H1 (cell line): ENCODE measurements at places on chromosomes 11 and 22. TPM values are rescaled to one million over a fixed set of nuclear protein-coding genes. Genes with fewer than 3 reads are reported as not detected.

SNU13 gene
- polyA plus RNA-seq: 227 and 281 TPM in 2 replicates

IGSF22 gene
- 0.06 and 0.14 TPM in 2 replicates for polyA plus RNA-seq

KCNQ1 gene
- 1.9 and 2.4 TPM in 2 replicates for polyA plus RNA-seq

PHF21B gene
- 19.3 and 24.7 TPM in 2 replicates for polyA plus RNA-seq

MRGPRF gene
- polyA plus RNA-seq: 7.5 and 12.2 TPM in 2 replicates

MYO7A gene
- 1.5 and 1.9 TPM in 2 replicates for polyA plus RNA-seq

TEX12 gene
- not detected in 2 replicates for polyA plus RNA-seq

OSBP gene
- polyA plus RNA-seq: 10.8 and 13.2 TPM in 2 replicates

PDGFD gene
- 0.97 and 1.1 TPM in 2 replicates for polyA plus RNA-seq

TMEM126B gene
- 58.5 and 101 TPM in 2 replicates for polyA plus RNA-seq

GRM5 gene
- polyA plus RNA-seq: 0.15 and 0.22 TPM in 2 replicates

EMSY gene
- 26.5 and 29.6 TPM in 2 replicates for polyA plus RNA-seq

OR6T1 gene
- not detected in 2 replicates for polyA plus RNA-seq

PVALB gene
- 3.6 and 5.4 TPM in 2 replicates for polyA plus RNA-seq

ZC3H7B gene
- polyA plus RNA-seq: 35.5 and 57.5 TPM in 2 replicates

PIH1D2 gene
- polyA plus RNA-seq: 0.53 TPM in 2 replicates

MYO18B gene
- 0.62 and 0.77 TPM in 2 replicates for polyA plus RNA-seq

OR56A3 gene
- not detected in 2 replicates for polyA plus RNA-seq

LDHAL6A gene
- not detected in 2 replicates for polyA plus RNA-seq

SLC15A3 gene
- polyA plus RNA-seq: 31.0 and 36.4 TPM in 2 replicates

RIC3 gene
- polyA plus RNA-seq: 5.0 and 6.4 TPM in 2 replicates

PACSIN3 gene
- polyA plus RNA-seq: 23.8 and 40.4 TPM in 2 replicates

CNTF gene
- polyA plus RNA-seq: 0.33 and 0.41 TPM in 2 replicates

CBLIF gene
- polyA plus RNA-seq: not detected in 2 replicates

UPK3A gene
- 1.7 and 2.4 TPM in 2 replicates for polyA plus RNA-seq

XKR3 gene
- not detected in 2 replicates for polyA plus RNA-seq

SCGB2A2 gene
- not detected in 2 replicates for polyA plus RNA-seq

PATE2 gene
- 0.14 TPM in 1 of 2 replicates, not detected in the other for polyA plus RNA-seq

OR6Q1 gene
- polyA plus RNA-seq: not detected in 2 replicates

SMC1B gene
- 0.02 TPM in 2 replicates for polyA plus RNA-seq

AMOTL1 gene
- polyA plus RNA-seq: 8.2 and 9.0 TPM in 2 replicates

GPR83 gene
- 0.30 and 0.49 TPM in 2 replicates for polyA plus RNA-seq

TRIM49B gene
- polyA plus RNA-seq: not detected in 2 replicates

MPZL2 gene
- 2.3 and 3.2 TPM in 2 replicates for polyA plus RNA-seq

POU2F3 gene
- 0.78 and 2.1 TPM in 2 replicates for polyA plus RNA-seq

TBX1 gene
- not detected in 2 replicates for polyA plus RNA-seq

BIRC3 gene
- polyA plus RNA-seq: 0.02 and 0.08 TPM in 2 replicates

OMP gene
- not detected in 2 replicates for polyA plus RNA-seq

MUC6 gene
- 0.09 TPM in 1 of 2 replicates, not detected in the other for polyA plus RNA-seq

GAL3ST1 gene
- polyA plus RNA-seq: 32.1 and 32.5 TPM in 2 replicates

ALDH3B2 gene
- not detected in 2 replicates for polyA plus RNA-seq

APLNR gene
- 0.66 and 0.80 TPM in 2 replicates for polyA plus RNA-seq

OR51I1 gene
- not detected in 2 replicates for polyA plus RNA-seq

MTA2 gene
- 25.7 and 32.2 TPM in 2 replicates for polyA plus RNA-seq

INPP5J gene
- 5.4 and 9.1 TPM in 2 replicates for polyA plus RNA-seq

OR8D1 gene
- polyA plus RNA-seq: not detected in 2 replicates

OLFML1 gene
- polyA plus RNA-seq: 0.03 TPM in 1 of 2 replicates, not detected in the other

OR51B2 gene
- not detected in 2 replicates for polyA plus RNA-seq

PRG3 gene
- not detected in 2 replicates for polyA plus RNA-seq

PDGFB gene
- polyA plus RNA-seq: 3.9 and 5.5 TPM in 2 replicates

C22orf23 gene
- polyA plus RNA-seq: 0.50 and 0.71 TPM in 2 replicates

SHANK2 gene
- 10.1 and 15.5 TPM in 2 replicates for polyA plus RNA-seq

ABCG4 gene
- polyA plus RNA-seq: 1.8 and 2.9 TPM in 2 replicates

DUSP8 gene
- polyA plus RNA-seq: 3.6 and 4.1 TPM in 2 replicates

NRGN gene
- polyA plus RNA-seq: 1.0 and 1.5 TPM in 2 replicates

F2 gene
- polyA plus RNA-seq: 0.11 and 0.25 TPM in 2 replicates

MMP12 gene
- polyA plus RNA-seq: not detected in 2 replicates

C11orf97 gene
- polyA plus RNA-seq: not detected in 2 replicates
